Upper lobe of right lung (tissue), 1 donor: ENCODE measurements at places on chromosomes 11 and 22.
A peak's percentile ranks its signal among the peaks of the same experiment; 100 is the strongest.

- H3K27me3 ChIP-seq, result no peaks in the 10 kb centered on the region
- H3K36me3 ChIP-seq, result no peaks in the 10 kb centered on the region
- H3K4me3 ChIP-seq, result no peak overlapping the region
- DNase-seq, result no peak
- no peak overlapping the region for H3K27ac ChIP-seq
Observed at GRCh38 chr11:83895516-83895915, 609.3 kb upstream of the CCDC90B start.

- H3K27me3 ChIP-seq, result no peaks in the 10 kb centered on the region
- no peak for DNase-seq
- no peak overlapping the region for H3K27ac ChIP-seq
- H3K4me3 ChIP-seq, result no peak overlapping the region
Observed at GRCh38 chr11:76678321-76678720, 7.8 kb upstream of the LRRC32 start.

- no peak for DNase-seq
- H3K27ac ChIP-seq, result no peak overlapping the region
- H3K4me1 ChIP-seq, result peaks cover 2% of the 10 kb centered on the region
- H3K27me3 ChIP-seq, result no peaks in the 10 kb centered on the region
- no peak overlapping the region for H3K4me3 ChIP-seq
Observed at GRCh38 chr11:17816232-17816931, 81.8 kb downstream of the KCNC1 start.

GRCh38 chr11:279040-279965 is 1.1 kb downstream of the NLRP6 start:
- no peak overlapping the region for H3K27ac ChIP-seq
- peak; percentile 69 for DNase-seq
- no peaks in the 10 kb centered on the region for H3K36me3 ChIP-seq
- peak overlapping the region; percentile 35 for H3K4me3 ChIP-seq
- peaks cover 65% of the 10 kb centered on the region for H3K27me3 ChIP-seq

DNA sequence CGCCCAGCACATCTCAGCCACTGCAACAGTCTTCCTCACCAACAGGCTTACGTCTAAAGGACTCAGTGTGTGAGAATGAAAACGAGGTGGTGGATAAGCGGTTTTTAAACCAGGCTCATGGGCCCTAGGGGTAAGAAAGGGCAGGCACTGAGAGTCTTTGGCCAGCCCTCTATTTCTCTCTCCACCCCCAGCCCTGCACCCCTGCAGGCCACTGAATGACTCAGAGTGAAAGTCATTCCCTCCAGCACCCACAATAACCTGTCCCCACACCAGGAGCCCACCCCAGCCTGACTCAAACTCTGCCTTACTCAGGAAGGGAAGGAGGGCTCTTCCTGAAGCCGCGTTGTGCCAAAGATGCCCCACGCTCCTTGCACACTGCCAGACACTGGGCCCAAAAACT is 72.0 kb downstream of the LARGE1 start:
- H3K27me3 ChIP-seq, result no peaks in the 10 kb centered on the region
- no peaks in the 10 kb centered on the region for H3K36me3 ChIP-seq
- no peak overlapping the region for H3K27ac ChIP-seq
- no peak for DNase-seq
- peaks cover 7% of the 10 kb centered on the region for H3K4me1 ChIP-seq

DNA sequence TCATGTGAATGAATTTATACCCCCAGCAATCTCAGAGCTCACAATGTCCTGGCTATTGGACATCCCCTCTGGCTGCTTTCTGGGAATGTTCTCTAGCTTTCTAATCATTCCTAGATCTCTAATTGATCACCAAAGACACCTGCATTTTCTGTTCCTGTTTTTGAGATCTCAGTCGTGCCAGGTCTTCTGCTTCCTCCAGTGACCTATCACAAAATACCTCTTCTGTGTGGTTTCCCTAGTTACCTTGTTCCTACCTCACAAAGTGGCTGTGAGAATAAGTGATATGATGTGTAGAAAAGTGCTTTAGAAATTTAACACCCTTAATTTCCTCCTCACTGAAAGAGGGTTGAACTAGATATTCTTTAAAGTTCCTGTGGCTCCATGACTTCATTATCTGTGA is 92.2 kb downstream of the LUZP2 start:
- no peak overlapping the region for H3K4me3 ChIP-seq
- no peaks in the 10 kb centered on the region for H3K36me3 ChIP-seq
- no peak overlapping the region for H3K27ac ChIP-seq
- H3K27me3 ChIP-seq, result no peaks in the 10 kb centered on the region
- no peaks in the 10 kb centered on the region for H3K4me1 ChIP-seq
